ENCODE measurements at places on chromosomes 3 and 15.

GRCh38 chr3:63245726-63246241 is 32.3 kb upstream of the SYNPR start:
- no peak for DNase-seq

DNA sequence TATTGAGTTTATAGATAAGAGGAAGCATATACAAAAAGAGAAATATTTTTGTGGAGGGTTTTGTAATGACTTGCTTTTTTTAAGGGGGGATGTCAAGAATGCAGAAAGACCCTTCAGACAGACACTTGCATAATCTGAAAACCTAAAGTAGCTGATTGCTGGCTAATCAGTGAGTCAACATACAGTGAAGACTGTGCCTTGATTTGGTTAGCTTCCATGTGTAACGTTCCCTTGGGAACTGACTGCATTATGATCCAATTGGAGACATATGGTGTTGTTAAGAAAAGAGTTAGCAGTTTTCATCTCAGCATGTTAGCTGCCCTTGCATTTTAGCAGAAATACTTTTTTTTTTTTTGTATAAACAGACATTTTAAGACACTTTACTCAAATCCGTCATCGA is 483.2 kb downstream of the RBMS3 start:
- DNase-seq: no peak

GRCh38 chr3:143658861-143659260 is 189.4 kb downstream of the SLC9A9 start:
- DNase-seq: no peak

DNA sequence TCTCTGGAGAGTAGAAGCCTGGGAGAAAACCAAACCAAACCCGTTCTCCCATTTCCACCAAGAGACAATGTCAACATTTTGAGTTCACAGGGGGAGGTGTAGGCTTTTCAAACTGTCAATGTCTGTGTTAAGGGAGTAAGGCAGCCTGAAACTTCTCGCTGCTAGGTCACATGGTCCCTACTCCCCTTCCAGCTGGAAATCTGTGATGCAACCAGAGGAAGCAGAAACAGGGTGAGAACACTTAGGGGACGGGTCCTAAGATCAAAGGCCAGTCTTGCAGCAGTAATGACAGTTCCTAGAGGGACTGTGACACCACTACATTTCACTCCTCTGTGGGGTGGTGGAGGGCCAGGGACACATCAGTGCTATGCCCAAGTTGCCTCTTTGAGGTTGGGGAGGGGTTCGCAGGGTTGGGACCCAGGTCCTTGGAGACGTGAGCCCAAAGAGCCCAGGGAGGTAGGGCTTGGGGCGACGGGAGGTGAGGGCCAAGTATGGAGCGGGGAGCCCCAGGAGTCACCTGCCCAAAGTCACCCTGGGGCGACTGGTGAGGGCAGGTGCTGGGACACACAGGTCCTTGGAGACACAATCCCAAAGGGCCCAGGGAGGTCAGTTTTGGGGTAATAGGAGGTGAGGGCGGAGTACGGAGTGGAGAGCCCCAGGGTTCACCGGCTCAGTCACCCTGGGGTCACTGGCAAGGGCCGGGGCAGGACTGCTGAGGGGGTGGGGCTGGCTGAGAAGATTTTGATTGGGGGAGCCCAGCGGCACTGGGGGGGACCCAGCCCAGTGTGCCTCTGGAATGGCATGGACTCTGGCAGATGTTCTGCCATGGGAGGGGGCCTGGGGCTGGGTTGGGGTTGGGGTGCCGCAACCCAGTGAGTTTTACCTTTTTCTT is 582 bp downstream of the GOLGA6L2 start:
- no peak for DNase-seq

DNA sequence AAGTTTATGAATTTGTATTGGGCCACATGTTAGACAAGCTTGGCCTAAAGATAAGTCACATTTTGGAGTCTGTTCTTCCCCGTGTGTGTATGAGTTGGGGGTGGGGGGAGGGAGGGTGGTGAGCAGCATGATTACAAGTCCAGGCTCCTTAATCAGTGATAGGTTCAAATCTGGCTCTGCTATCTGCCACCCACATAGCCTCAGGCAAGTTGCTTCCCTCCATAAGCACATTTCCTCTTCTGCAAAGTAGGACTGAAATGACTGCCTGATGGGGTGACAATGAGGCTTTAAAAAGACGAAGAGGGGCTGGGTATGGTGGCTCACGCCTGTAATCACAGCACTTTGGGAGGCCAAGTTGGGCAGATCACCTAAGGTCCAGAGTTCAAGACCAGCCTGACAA is 1.1 kb upstream of the SPATA12 start:
- no peak for DNase-seq

GRCh38 chr15:69469467-69470201 is 17.0 kb downstream of the RPLP1 start:
- no peak for DNase-seq

GRCh38 chr15:101062063-101062462 is 142.9 kb downstream of the LRRK1 start:
- no peak for DNase-seq

DNA sequence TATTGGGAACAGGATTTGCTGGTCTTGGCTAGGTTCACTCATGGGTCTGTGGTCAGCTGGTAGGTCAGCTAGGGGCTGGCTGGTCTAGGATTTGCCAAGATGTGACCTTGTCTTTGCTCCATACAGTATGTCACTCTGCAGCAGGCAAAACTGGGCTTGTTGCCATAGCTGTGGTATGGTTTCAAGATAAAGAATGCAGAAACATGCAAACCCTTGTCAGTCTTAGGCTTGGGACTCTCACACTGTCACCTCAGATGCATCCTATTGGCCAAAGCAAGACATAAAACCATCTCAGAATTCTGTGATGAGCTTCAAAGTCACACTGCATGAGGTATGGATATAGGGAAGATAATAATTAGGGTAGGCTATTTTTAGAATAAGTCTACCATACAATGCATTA is 66.6 kb upstream of the TBC1D5 start:
- DNase-seq: no peak

DNA sequence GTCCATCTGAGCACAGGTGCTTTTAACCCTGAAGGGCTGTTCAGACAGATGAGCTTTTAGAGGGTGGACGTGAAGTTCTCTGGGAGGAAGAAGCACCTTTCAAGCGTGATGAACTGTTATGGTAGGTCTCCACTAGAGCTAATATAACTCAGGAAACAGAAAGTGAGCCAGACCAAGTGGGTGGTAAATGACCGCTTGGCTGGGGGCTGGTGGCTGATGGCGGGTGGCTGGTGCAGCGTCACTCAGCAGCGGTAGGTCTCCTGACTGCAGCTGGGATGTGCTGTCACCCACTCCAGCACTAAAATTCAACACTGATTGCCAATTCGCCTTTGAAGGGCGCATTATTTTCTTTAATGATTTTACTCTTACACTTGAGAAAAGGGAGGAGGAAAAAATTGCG is 31.2 kb upstream of the LACTB start:
- no peak for DNase-seq

DNA sequence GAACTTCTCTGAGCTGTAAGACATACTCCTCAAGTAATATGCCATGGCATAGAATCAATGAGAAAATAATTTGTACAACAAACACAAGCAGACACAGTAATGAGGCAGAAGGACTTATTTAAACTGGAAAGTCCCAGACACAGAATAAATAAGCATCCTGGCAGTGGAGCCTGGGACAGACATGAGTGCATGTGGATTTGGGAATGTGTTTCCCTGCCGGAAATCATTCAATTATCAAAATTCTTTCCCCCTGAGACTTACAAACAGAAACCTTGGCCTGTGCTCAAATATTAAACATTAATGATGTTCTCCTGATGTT is 520.1 kb downstream of the ROBO1 start:
- DNase-seq: no peak

GRCh38 chr3:135837977-135838631 is 127.4 kb upstream of the PPP2R3A start:
- no peak for DNase-seq

- no peak for DNase-seq
These were observed 54.4 kb upstream of the KIF23 start for GRCh38 chr15:69359722-69360121.

- no peak for DNase-seq
These were observed 388.5 kb upstream of the THBS1 start for GRCh38 chr15:39192351-39192750.

- no peak for DNase-seq
These were observed 100.8 kb upstream of the SLC6A6 start for GRCh38 chr3:14301558-14301957.

- DNase-seq: no peak
These were observed 404.6 kb downstream of the WDR72 start for GRCh38 chr15:53354874-53355273.

DNA sequence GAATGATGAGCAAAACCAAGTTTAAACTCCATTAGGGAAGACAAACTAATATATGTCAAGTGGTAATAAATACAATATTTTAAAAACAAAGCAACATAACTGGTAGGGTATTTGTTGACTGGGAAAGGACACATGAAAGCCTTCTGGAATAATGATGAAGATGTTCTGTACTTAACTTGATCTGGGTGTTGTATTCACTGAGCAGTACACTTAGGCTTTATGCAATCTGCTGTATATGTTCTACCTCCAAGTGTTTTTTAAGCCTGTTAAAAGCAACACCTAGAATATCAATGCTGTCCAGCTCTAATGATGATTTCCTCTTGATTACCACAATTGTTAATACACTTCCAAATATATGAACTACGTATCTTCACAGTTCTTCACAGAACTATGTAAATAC is 46.6 kb downstream of the GSK3B start:
- no peak for DNase-seq

GRCh38 chr15:25733856-25734679 is 129.1 kb downstream of the ATP10A start:
- no peak for DNase-seq

DNA sequence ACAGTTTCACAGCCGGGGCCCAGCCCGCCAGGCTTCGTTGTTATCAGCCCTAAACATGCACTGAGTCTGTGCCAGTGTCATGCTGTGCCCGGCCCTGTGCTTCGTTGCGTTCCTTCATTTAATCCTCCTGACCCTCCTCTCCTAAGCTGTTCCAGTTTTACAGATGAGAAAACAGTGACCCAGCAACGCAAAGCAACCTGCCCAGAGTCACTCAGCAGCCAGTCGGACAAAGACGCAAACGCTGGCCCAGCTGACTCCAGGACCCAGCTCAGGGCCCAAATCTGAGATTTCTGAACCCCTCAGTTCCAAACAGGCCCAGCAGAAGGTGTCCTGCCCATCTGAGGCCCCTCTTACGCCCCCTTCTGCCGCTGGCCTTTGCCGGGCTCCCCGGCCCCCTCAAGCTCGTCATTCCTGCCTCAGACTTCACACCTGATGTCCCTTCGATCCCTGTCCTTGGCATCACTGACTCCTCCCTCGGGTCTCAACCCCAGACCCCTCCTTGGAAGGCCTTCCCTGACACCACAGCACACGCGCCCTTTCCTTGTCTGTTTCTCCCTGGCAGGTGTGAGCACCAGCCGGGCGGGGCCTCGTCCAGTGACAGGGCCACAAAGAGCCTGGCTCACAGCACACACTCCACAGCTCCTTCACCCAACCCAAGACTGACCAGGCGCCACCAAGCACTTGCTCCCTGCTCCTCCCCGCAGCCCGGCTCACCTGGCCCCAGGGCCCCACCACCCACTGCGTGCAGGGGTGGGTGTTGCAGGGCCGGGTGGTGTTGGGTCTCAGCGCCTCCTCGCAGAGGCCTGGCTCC is 48.1 kb downstream of the ADAMTS7 start:
- no peak for DNase-seq

GRCh38 chr3:188468196-188468595 is 314.2 kb downstream of the LPP start:
- no peak for DNase-seq

- peak; percentile 26 for DNase-seq
These were observed 2.2 kb downstream of the MAPK6 start for GRCh38 chr15:52021128-52021671.

DNA sequence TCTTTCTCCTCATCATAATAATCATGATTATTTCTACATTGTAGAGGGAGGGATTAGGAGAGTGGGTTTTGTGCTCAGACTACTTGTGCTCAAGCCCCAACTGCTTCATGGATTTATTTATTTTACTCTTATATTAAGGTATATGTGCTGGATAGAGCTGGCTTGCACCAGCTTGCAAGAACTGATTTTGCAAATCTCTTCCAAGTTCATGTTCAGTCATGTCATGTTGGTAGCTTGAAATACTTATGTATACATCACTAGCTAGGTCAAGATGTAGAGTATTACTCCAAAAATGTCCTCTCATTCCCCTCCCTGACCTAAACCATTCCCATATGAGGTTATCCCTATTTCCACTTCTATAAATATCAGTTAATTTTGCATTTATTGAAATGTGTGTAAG is 293.9 kb upstream of the RBMS3 start:
- DNase-seq: no peak

GRCh38 chr15:89912145-89912673 is 543 bp downstream of the ARPIN start:
- DNase-seq: no peak

GRCh38 chr3:127073941-127074820 is 91.3 kb downstream of the PLXNA1 start:
- DNase-seq: no peak

GRCh38 chr3:159892801-159893200 is 95.8 kb upstream of the IL12A start:
- DNase-seq: no peak

- DNase-seq: no peak
These were observed 29.3 kb upstream of the MEF2A start for GRCh38 chr15:99536422-99537040.

GRCh38 chr15:88609344-88610090 is 11.6 kb upstream of the AEN start:
- no peak for DNase-seq

- no peak for DNase-seq
These were observed 423.5 kb upstream of the ARPP21 start for GRCh38 chr3:35215525-35216500.

DNA sequence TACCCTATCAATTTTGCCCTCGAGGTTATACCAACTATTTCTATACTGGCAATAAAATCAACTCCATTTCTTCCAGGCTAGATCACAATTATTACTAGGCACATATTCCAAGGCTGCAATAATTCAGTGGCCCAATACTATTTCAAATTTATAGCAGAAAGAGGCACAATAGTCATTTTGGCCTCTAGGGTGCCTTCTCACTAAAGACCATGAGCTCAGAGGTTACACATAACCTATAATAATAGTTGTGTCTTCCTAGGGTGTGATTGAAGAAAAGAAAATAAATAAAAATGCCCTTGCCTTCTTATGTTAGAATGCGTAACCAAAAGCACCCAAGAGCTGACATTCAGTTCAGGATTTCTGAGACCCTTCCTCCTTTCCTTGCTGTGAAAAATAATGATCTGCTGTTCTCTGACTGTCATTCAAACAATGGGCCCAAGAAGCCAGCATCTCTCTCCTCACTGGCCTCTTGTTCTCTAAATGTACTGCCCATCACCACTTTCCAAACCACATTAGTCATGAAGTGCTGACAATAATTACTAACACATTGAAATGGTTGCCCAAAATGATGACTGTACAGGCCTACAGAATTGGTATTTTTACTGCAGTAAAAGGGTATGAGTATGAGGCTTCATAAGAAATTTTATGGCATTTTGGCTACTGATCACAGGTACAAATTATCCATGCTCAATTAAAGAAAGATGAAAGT is 244.8 kb downstream of the LRRN1 start:
- DNase-seq: no peak

GRCh38 chr15:65918357-65918920 is 49.1 kb downstream of the RAB11A start:
- no peak for DNase-seq

- no peak for DNase-seq
These were observed 244.6 kb downstream of the STXBP5L start for GRCh38 chr3:121152573-121152972.

- DNase-seq: no peak
These were observed 225.9 kb upstream of the LRRN1 start for GRCh38 chr3:3573341-3573740.

GRCh38 chr15:33445984-33446383 is 135.2 kb downstream of the RYR3 start:
- DNase-seq: no peak
